ENCODE measurements at places on chromosomes 6 and 20.

GRCh38 chr6:116380346-116380745 is 9.6 kb downstream of the DSE start:
- DNase-seq: no peak

GRCh38 chr6:29519291-29520010 is 31.7 kb upstream of the MAS1L start:
- no peak for DNase-seq

DNA sequence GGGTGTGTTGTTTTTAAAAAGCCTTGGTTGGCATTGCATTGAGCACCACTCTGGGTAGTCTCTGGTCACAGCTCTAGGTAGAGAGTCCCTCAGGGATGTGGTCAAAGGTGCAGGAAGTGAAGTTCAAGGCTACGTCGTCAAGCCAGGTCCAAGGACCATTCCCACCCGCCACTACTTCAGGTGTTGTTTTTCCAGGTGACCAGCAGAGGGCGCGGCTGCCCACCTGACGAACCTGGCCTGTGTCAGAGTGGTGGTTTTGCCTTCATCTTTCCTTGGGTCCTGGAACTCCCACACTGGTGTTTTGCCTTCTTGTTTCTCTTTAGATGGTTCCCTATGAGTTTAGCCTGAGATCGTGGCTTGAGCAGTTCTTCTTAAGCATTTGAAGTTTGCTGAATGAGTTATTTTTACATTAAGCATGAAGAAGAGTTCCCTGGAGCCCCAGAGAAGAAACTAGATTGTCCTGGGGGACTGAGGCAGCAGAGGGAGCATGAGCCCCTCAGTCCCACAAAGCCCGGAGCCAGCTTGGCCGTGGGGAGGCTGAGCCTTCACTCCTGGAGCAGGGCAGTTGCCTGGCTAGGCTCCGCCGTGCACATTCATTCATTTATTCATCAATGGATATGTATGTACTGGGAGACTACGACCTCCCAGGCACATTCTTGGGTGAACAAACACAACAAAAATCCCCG is 5.6 kb upstream of the PHACTR3 start:
- no peak for DNase-seq

DNA sequence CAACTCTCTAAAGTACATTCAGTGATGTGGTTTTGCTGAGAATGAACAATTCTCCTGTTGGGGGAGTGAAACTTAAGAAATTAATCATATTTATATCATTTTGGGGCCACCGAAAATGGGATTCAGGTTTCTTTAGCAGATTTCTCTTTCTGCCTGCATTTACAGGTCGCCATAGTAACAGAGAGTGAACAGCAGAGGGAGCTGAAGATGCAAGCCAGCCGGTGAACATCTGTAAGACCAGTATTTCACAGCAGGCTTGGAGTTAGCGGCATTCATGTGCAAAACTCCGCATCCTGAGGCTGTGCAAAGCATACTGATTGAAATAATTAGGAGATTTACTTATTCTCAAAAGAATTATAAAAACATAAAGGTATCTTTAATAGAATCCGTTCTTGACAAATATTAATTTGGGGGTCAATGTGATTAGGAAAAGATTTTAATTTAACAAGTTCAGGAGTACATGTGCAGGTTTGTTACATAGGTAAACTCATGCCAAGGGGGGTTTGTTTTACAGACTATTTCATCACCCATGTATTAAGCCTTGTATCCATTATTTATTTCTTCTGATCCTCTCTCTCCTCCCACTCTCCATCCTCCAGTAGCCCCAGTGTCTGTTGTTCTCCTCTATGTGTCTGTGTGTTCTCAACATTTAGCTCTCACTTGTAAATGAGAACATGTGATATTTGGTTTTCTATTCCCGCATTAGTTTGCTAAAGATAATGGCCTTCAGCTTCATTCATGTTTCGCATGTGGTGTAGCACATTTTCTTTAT is 17.8 kb upstream of the HSF2 start:
- DNase-seq: no peak

- DNase-seq: no peak
Observed at GRCh38 chr6:41494212-41495110, 51.7 kb upstream of the FOXP4 start.

GRCh38 chr6:19837511-19838441 is 606 bp downstream of the ID4 start:
- no peak for DNase-seq

- DNase-seq: no peak
Observed at GRCh38 chr6:107418118-107418517, 41.2 kb downstream of the PDSS2 start.

DNA sequence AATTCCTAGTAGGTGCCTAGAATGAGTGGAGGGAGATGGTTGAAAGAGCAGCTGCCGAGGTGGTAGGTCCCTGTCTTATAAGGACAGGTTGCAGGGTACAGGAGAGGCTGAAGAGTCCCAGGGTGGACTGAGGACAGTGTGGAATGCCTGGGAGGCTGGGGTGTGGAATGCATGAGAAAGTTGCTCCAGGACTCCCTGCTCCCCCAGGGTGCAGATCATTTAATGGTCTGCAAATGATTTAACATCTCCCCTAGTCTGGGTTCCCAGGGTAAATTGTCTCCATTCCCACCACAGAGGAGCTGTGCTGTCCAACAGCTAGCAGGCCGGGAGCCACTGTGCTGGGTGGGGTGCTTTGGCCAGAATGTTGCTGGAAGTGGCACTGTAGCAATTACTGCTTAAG is 76.0 kb downstream of the CD83 start:
- DNase-seq: no peak

GRCh38 chr6:54097753-54098152 is 13.5 kb upstream of the MLIP start:
- DNase-seq: no peak

DNA sequence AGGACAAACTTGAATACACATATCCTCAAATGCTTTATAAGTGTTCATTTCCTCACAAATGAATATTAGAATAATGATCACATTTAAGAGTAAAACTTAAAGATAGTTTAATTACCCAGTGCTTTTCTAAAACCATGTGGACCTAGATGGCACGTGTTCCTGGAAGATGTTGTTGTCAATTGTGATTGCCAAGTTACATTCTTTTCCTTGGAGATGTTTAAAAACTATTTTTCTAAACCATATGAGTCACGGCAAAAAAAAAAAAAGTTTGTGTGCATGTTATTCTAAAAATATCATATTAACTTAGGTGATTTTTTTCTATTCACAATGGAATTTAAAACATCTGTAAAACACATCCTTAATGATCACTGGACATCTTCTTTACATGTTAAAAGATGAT is 51.1 kb downstream of the RCAN2 start:
- DNase-seq: no peak

DNA sequence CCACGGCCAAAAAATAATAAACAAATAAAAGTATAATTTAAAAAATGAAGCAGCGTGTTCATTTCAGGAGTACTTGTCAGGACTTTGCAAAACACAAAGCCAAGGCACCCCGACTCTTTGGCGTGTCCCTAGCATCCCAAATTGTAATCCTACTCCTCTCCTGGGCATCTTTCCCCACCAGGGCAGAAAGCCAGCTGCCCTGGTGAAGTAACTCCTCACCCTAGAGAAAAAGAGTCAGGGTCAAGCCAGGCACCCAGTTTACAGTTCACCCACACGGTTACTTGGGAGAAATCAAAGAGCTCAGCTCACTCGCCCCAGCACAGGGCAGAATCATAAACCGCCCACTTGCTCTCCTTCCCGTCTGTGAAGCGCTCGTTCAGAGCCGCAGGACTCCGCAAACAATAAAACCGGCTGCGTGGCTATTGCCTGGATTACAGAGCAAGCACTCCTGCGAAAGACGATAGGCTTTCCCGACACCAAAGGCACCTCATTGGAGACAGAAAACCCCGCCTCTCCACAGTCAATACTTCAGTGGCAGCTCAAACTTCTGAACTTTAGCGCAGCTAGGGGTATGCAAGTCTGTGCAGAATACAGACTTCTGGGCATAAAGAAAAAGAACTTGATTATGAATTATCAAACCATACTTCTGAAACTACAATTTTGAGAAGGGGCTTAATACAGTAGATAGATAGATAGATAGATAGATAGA is 73.0 kb upstream of the NHSL1 start:
- DNase-seq: no peak

GRCh38 chr20:20939006-20939405 is 167.2 kb downstream of the LINC00237 start:
- no peak for DNase-seq

DNA sequence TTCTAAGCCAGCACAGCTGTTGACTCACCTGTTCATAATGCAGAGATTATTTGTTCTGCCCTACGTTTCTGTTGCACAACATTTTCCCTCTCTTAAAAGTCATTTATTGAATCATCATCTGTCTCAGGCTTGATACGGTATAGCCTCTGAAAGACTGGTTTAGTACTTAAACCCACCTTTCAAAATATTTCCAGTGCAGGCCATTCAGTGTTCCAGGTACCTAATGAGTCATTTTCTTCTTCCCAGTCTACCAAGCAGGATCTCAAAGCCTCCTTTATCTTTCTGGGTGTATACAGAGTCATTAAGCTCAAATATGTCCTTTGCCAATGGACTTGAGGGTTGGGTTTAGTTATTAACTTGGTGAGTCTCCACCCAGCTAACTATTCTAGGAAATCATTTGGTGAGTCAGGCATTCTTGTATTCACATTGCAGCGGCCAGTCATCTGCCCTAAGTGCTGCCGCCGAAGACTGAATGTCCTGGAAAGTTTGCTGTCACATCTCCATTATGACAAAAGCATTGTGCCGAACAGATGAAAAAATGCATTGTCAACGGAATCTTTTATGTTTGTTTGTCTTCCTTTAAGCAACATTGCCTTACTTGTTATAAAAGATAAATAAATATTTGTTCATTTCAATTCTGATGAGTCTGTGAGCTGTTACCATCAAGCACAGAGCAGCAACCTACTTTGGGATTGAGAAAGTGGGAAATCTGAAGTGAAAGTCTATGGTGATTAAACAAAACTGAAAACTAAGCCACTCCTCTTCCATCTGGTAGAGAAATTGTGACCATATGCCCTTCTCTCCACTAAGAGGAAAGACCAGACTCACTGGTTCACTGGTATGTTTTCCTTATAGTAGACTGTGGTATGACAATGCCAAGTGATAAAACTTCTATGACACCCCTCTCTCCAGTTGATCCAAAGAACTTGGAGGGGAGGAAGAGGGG is 14.3 kb upstream of the FAM135A start:
- DNase-seq: no peak

DNA sequence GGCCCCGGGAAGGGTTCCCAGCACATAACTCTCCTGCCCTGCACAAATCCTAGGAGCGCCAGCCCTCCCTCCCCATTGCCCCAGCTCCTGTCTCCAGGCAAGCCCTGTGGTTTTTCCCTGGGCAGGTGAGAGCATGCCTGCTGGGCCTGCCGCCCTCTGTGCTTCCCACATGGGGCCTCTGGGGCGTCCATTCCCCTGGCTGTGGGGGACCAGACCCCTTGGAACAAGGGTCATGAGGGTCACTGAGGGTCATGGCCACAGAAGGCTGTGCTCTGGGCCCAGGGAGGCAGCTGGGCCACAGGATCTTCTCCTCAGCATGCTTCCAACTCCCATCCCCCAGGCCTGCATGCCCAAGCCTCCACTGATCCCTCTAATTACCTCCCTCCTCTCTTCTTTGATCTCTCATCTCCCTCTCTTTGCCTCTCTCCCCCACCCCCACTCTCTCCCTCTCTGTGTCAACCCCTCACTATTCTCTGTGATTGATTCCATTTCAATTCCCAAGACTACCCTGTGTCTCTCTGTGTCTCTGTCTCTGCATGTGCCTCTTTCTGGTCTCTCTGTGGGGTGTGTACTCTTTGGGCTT is 6.1 kb downstream of the MDFI start:
- no peak for DNase-seq

GRCh38 chr6:53436526-53437303 is 88.0 kb upstream of the ELOVL5 start:
- DNase-seq: no peak

- DNase-seq: no peak
Observed at GRCh38 chr6:160247457-160247883, 11.2 kb downstream of the SLC22A2 start.

DNA sequence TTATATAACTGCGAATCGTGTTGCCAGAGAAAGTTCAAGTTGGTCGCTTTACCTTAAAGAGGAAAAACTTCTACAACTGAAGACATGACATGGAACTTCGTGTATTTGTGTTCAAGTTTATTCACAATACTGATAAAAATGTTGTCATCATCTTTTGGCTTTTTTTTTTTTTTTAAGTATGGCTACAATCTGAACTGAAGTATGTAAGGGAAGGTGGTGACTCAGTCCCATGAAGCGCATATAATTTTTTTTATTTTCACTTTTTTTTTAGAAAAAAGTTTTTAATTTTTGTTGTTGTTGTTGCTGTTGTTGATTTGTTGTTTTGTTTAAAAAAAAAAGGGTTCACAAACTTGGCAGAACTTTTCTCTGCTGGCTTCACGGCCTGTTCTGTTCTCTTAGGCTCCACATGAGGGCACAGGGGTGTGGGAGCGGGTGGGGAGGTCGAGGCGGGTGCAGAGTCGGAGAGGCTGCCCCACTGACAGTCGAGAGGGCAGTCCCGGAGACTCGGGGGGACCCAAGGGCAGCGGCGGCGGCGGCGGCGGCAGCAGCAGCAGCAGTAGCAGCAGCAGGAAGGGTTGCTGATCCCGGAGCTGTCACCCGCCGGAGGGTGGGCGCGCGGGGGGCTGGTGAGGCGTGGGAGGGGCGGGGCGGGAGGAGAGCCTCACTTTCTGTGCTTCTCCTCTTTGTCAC is 17.0 kb downstream of the TFAP2A start:
- no peak for DNase-seq

GRCh38 chr6:151338651-151339200 is 52.6 kb downstream of the ZBTB2 start:
- no peak for DNase-seq

DNA sequence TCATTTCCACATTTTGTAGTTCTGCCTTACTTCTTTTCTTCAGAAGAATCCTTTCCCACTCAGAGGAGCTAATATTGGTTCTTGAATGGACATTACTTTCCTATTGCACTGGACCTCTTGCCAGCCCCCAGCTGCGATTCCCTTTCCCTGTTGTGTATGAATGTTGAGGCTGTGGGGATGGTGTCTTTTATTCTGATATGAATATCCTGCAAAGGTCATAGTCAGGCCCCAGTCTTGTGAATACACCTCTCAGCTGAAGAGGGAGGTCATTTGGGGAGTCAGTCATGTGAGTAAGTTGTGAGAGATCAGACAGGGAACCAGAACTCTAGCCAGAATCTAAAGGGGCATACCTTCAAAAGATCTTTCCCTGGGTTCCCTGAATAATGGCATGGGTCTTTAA is 32.6 kb upstream of the OSTM1 start:
- DNase-seq: no peak

GRCh38 chr20:59561228-59561605 is 43.1 kb upstream of the PHACTR3 start:
- DNase-seq: no peak

GRCh38 chr20:19367591-19367990 is 155.1 kb downstream of the SLC24A3 start:
- DNase-seq: no peak

- DNase-seq: no peak
Observed at GRCh38 chr6:83917001-83917400, 57.5 kb downstream of the CYB5R4 start.

- DNase-seq: no peak
Observed at GRCh38 chr6:106225581-106225980, 100.0 kb downstream of the ATG5 start.
